ENCODE measurements at places on chromosomes 2 and 18. TPM values are rescaled to one million over a fixed set of nuclear protein-coding genes. Genes with fewer than 3 reads are reported as not detected.

RAB17 gene
- not detected for total RNA-seq

EFHD1 gene
- total RNA-seq = 0.13 TPM

ATP8B1 gene
- 0.16 TPM for total RNA-seq

RNF125 gene
- total RNA-seq = 34.6 TPM

ITPRIPL1 gene
- 52.1 TPM for total RNA-seq

CFC1 gene
- not detected for total RNA-seq

- H3K27me3 ChIP-seq = no peaks in the 10 kb centered on the region
- no peaks in the 10 kb centered on the region for H3K4me1 ChIP-seq
- no peak overlapping the region for H3K4me3 ChIP-seq
- H3K36me3 ChIP-seq = no peaks in the 10 kb centered on the region
- H3K27ac ChIP-seq = no peak overlapping the region
These were observed 149.6 kb downstream of the MYT1L start for GRCh38 chr2:2181493-2181892.

DNA sequence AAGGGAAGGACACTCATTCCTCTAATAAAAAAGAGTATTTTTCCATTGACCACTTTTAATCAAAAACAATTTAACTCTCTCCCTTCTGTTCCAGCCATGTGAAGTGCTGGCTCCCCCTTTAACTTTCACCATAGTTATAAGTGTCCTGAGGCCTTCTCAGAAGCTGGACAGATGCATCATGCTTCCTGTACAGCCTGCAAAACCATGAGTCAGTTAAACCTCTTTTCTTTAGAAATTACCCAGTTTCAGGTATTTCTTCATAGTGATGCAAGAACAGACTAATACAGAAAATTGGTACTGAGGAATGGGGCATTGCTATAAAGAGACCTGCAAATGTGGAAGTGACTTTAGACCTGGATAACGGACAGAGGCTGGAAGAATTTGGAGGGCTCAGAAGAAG lies 643.6 kb upstream of the DDX18 start:
- no peak for DNase-seq
- H3K27me3 ChIP-seq = no peaks in the 10 kb centered on the region
- H3K4me1 ChIP-seq = no peaks in the 10 kb centered on the region

GRCh38 chr2:68203587-68203986 lies 45.9 kb downstream of the PNO1 start:
- peak overlapping the region; percentile 90 for H3K27ac ChIP-seq
- no peak for DNase-seq
- peaks cover 67% of the 10 kb centered on the region for H3K4me1 ChIP-seq
- H3K36me3 ChIP-seq = peaks cover 7% of the 10 kb centered on the region
- H3K4me3 ChIP-seq = peak overlapping the region; percentile 67

- DNase-seq = no peak
- H3K4me1 ChIP-seq = no peaks in the 10 kb centered on the region
- no peaks in the 10 kb centered on the region for H3K36me3 ChIP-seq
- H3K4me3 ChIP-seq = no peak overlapping the region
These were observed 19.3 kb downstream of the CTAGE1 start for GRCh38 chr18:22398464-22398863.

- no peak overlapping the region for H3K4me3 ChIP-seq
- peaks cover 2% of the 10 kb centered on the region for H3K36me3 ChIP-seq
These were observed 120.0 kb upstream of the STK17B start for GRCh38 chr2:196291426-196291825.

Data from activated T-helper 1 cell treated with anti-CD3 and anti-CD28 coated beads, Interleukin-12 subunit alpha, Interleukin-12 subunit beta, Interleukin-2, Interleukin-4 antibody, amounts not matched to agents 30 ng/mL and 10 ng/mL and 1 ng/mL, durations not matched to agents 14 hours and 24 hours and 36 hours (primary cell).